NCI-H2029 treated with DMSO at 0.1 percent for 48 hours (cell line): ENCODE measurements at places on chromosomes 12 and 14.
A peak's percentile ranks its signal among the peaks of the same experiment; 100 is the strongest.

DNA sequence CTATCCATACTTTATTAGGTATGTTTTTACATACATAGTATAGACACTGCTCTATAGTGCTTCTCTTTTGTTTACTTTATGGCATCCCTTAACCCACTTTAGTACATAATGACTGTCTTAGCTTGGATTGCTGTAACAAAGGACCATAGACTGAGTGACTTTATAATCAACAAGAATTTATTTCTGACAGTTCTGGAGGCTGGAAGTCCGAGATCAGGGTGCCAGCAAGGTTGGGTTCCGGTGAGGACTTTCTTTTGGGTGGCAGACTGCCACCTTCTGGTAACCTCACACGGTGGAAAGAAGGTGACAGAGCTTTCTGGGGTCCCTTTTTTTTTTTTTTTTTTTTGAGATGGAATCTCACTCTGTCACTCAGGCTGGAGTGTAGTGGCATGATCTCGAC is 48.6 kb upstream of the PPM1H start:
- no peak for DNase-seq

GRCh38 chr14:96574633-96575632 is 72.8 kb downstream of the PAPOLA start:
- DNase-seq = peak; percentile 81

DNA sequence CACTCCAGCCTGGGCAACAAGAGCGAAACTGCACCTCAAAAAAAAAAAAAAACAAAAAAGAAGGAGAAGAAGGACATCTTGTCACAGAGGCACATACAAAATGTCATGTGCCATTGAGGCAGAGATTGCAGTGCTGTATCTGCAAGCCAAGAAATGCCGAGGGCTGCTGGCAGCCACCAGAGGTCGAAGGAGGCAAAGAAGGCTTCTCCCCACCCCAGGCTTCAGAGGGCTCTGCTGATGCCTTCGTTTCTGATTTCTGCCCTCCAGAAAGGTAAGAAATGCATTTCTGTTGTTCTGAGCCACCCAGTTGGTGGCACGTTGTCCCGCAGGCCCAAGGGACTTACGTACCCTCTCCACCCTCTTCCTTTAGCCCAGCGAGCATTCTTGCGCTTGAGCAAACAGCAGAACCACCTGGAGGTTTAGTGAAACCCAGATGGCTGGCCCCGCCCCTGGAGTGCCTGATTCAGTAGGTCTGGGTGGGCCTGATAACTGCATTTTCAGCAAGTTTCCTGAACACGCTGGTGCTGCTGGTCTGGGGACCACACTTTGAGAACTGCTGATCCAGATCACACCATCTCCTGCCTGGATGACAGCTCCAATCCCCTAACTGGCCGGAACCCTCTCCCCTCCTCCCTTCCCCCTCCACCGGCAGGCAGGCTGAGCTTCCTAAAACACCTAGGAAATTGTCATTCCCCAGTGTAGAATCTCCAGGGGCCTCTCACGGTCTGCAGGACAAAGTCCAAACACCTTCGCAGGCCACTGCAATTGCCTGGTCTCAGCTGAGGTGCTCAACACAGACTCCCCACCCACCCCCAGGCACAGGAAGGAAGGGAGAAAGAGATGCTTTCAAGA is 21.1 kb upstream of the SCARB1 start:
- DNase-seq = no peak

GRCh38 chr12:76470028-76470939 is 89.3 kb downstream of the OSBPL8 start:
- no peak for DNase-seq

GRCh38 chr12:112401903-112402498 is 7.4 kb downstream of the RPL6 start:
- no peak for DNase-seq

- no peak for DNase-seq
These were observed 176.3 kb downstream of the KSR2 start for GRCh38 chr12:117792471-117792870.

DNA sequence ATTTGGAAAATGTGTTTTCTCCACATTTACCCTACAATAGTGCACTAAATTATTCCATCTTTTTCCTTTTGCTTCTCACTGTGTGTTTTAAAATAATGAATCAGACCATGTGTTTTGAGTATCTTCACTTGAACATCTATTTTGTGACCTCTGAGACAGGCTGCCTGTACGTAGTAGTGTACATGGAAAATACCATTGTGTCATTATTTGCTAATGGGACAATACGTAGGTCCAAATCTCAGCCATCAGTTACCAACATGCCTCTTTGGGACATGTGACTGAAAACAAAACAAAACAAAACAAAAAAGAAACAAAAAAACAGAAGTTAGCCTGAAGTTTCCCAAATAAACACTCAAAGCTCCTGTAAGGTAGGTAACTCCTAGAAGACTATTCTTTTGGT is 7.1 kb upstream of the MYF6 start:
- DNase-seq = no peak

DNA sequence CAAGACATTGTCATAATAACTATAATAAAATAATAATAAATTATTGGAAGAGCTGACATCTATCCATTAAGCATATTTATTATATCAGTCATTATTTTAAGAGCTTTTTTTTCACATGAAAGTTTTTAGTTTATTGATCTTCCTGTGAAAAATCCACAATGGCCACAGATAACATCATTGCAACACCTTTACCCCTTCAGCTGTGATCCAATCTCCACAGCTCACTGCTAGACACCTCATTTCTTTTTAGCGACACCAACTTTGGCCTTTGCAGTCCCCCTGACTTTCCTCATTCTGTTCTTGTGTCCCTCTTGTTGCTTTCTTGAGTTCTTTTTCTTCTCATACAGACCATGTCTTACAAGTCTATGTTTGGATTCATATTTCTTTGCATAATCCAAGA is 67.4 kb downstream of the STON2 start:
- no peak for DNase-seq
